Islet precursor cell (in vitro differentiated cells): ENCODE measurements at places on chromosomes 1 and 21.
A peak's percentile ranks its signal among the peaks of the same experiment; 100 is the strongest.

DNA sequence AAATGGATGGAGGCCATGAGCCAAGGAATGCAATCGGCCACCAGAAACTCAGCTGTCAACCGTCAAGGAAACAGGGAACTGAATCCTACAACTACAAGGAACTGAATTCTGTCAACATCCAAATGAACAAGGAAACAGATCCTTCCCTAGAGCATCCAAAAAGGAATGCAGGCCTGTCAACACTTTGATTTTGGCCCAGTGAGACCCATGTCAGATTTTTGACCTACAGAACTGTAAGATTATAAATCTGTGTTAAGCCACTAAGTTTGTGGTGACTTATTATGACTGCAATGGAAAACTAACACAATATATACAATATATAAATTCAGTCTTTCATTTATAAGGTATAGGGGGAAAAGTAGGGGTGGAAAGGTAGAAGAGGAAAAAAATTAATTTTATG lies 55.3 kb downstream of the SHCBP1L start:
- DNase-seq: no peak

GRCh38 chr1:46607345-46608130 lies 3.5 kb upstream of the MKNK1 start:
- no peak for DNase-seq

GRCh38 chr1:178134061-178134460 lies 40.2 kb downstream of the RASAL2 start:
- DNase-seq: no peak

DNA sequence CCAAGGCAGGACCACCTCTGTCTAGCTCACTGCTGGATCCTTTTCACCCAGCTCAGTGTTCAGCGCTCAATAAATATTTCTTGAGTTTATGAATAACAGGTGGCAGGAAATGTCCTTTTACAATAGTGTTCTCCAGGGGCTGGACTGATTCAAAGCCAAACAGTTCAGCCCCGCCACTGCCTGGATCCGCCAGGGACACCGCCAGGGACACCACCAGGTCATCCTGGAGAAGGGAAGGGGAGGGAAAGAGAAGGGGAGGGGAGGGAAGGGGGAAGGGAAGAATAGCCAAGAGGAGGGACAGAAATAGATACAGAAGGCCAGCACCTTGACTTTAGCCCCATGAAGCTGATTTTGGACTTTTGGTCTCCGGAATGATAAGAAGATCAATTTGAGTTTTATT lies 255.6 kb downstream of the GRIK3 start:
- DNase-seq: no peak

GRCh38 chr1:91752324-91752723 lies 133.6 kb downstream of the TGFBR3 start:
- no peak for DNase-seq

GRCh38 chr1:62903982-62904855 lies 120.3 kb downstream of the ATG4C start:
- DNase-seq: no peak

GRCh38 chr1:3483801-3484444 lies 29.5 kb downstream of the ARHGEF16 start:
- peak; percentile 78 for DNase-seq

GRCh38 chr1:110615548-110616130 lies 9.5 kb upstream of the KCNA2 start:
- DNase-seq: peak; percentile 90

- no peak for DNase-seq
These were observed 35.5 kb upstream of the PARP1 start for GRCh38 chr1:226443439-226443838.

- no peak for DNase-seq
These were observed 33.9 kb downstream of the C1orf141 start for GRCh38 chr1:67100833-67101232.

DNA sequence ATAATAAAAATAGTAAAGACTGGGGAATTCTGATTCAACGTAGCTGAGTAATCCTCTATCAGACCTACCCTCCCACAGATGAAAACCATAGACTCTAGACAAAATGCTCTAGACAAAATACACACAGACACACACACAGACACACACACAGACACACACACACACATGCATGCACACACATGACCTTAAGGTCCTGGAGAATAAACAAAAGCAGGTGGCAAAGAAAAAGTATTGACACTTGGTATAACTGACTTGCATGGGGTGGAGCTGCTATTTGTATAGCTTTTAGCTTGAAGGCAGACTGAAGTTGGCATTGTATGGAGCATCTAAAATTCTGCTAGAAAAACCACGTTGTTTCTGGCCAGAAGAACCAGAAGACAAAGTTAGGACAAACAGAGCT lies 29.3 kb downstream of the C1orf141 start:
- no peak for DNase-seq

GRCh38 chr1:172949096-172949495 lies 101.6 kb downstream of the TNFSF18 start:
- no peak for DNase-seq

- peak; percentile 84 for DNase-seq
These were observed 151.5 kb downstream of the SMYD3 start for GRCh38 chr1:246355411-246356230.

DNA sequence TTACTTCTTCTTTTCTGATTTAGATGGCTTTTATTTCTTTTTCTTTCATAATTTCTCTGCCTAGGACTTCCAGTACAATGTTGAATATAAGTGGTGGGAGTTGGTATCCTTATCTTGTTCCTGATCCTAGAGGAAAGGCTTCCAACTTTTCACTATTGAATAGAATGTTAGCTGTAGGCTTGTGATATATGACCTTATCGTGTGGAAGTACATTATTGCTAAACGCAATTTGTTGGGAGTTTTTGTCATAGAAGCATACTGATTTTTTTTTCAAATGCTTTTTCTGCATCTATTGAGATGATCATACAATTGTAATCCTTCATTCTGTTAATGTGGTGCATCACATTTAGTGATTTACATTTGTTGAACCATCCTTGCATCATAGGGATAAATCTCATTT lies 79.5 kb downstream of the FASLG start:
- DNase-seq: no peak

- no peak for DNase-seq
These were observed 110.7 kb downstream of the ST6GALNAC3 start for GRCh38 chr1:76185207-76185606.

- no peak for DNase-seq
These were observed 11.9 kb downstream of the FASLG start for GRCh38 chr1:172670791-172671190.

- no peak for DNase-seq
These were observed 2.1 kb downstream of the VCAM1 start for GRCh38 chr1:100721526-100722207.

- no peak for DNase-seq
These were observed 1.7 kb downstream of the TIAM1 start for GRCh38 chr21:31342348-31342747.

GRCh38 chr1:14689996-14690615 lies 91.6 kb downstream of the KAZN start:
- DNase-seq: no peak

- no peak for DNase-seq
These were observed 102.8 kb downstream of the CASZ1 start for GRCh38 chr1:10693497-10694273.

DNA sequence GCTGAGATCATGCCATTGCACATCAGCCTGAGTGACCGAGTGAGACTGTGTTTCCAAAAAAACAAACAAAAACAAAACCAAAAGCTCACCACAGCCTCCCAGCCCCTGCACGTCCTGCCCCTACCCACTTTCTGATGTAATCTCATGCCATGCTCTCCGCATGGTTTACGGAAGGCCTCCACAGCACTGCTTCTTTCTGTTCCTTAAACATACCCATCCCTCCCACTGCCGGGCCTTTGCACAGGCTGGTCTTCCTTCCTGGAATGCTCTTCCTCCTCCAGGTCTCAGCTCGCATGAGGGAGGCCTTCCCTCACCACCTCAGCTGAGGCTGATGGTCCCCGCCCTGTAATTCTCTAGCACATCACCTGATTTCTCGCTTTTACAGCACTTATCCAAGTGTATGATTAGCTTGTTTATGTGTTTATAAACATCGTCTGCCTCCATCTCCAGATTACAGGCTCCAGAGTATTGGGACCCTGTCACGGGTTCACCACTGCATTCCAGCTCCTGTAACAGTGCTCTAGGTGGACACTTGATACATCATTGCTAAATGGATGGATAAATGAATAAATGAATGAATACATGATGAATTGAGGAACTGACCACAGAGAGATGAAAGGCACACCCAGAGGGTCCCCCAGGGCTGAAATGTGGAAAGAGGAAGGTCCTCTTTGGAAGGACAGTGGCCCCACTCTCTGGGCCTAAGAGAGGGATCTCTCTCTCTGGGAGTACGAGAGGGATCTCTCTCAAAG lies 22.1 kb downstream of the TCEA3 start:
- no peak for DNase-seq

DNA sequence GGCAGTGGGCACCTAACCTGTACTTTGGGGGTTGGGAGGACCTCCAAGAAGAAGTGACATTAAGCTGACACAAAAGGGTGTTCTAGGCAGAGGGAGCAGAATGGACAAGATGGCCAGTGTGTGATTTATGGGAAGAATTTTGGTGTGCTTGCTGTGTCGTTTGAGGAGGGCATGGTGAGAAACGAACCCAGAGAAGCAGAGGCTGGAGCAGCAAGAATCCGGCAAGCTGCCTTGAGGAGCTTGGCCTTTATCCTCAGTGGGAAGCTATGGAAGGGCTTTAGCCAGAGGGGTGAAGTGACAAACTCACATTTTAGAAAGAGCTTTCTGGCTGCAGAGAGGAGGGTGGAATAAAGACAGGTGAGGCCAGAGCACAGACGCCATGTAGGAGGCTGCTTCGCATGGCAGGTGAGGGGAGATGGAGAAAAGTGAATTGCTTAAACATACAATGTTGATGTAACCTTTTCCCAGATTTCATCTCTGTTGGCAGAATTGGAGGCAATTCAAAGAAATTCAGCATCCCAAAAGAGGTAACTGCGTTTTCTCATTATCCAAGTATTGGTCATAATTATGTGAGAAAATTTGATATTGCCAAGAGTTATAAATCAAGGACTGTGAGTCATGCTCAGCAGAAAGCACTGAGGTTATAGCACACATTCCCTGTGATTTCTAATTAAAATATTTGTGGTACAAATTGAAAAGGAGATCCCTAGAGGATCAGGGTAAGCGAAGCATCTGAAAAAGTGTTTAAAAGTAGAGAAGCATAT lies 26.5 kb downstream of the TRIM45 start:
- DNase-seq: no peak

DNA sequence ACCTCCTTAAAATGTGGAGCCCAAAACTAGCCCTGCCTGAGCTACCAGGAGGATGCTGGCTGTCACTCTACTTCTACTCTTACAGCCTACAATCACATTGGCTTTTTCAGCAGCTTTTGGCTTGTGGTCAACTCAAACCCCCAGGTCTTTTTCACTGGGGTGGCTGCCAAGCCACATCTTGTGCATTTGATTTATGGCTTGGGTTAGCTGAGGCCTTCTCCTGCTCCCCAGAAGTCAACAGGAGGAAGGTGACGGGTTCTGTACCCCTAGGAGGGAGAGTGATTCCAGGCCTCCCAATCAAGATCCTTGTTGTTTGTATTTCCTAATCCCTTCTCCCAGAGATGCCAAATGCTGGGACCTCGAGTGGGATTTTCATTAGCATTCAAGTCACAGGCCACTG lies 124.3 kb downstream of the LACTBL1 start:
- no peak for DNase-seq

DNA sequence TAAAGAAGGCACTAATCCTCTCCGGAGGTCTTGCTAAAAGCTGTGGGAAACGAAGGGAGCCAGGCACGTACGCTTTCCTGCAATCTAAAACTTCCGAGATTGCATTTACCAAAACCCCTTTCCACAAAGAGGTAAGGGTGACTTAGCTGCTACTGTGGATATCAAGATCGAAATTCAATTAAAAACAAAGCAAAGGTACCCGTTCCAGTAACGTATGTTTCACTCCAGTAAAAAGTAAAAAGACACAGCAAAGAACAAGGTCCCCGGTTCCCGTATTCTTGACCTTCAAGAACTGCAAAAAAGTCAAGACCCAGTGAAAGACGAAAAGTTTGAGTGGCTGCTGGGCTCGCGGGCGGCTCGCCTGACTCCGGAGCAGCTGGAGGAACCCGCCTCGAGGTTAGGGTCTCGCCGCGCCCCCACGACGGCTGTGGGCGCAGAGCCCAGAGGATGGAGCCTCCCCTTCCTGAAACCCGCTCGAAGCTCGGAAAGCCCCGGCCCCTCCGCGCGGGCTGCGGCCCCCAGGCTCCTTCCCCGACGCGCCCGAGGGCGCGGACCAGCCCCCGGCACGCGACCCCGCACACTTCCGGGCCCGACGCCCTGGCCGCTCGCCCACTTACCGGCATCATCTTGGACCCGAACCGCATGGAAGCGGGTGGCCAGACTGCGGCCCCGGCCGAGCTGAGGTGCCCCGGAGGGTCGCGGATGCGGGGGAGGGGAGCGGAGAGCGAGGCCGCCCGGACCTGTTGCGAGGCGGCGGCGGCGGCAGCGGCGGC lies 524 bp downstream of the TP53BP2 start:
- DNase-seq: peak; percentile 72

DNA sequence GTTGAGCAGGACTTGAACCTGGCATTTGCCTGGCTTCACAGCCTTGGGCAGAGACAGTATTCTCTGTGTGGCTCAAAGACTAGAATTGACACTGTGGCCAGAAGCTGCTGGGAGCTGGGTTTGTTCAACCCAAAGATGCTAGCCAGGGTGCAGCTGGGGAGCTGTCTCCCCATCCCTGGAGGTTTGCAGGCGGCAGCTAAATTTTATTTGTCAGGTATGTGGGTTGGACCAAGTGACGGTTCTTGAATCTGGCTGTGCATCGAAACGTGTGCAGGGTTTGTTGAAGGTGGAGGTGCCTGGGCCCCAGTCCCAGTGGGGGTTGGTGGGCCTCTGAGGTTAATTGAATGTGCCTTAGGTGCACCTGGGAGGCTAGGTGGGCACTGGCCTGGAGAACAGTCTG lies 11.8 kb downstream of the WNT4 start:
- DNase-seq: no peak

DNA sequence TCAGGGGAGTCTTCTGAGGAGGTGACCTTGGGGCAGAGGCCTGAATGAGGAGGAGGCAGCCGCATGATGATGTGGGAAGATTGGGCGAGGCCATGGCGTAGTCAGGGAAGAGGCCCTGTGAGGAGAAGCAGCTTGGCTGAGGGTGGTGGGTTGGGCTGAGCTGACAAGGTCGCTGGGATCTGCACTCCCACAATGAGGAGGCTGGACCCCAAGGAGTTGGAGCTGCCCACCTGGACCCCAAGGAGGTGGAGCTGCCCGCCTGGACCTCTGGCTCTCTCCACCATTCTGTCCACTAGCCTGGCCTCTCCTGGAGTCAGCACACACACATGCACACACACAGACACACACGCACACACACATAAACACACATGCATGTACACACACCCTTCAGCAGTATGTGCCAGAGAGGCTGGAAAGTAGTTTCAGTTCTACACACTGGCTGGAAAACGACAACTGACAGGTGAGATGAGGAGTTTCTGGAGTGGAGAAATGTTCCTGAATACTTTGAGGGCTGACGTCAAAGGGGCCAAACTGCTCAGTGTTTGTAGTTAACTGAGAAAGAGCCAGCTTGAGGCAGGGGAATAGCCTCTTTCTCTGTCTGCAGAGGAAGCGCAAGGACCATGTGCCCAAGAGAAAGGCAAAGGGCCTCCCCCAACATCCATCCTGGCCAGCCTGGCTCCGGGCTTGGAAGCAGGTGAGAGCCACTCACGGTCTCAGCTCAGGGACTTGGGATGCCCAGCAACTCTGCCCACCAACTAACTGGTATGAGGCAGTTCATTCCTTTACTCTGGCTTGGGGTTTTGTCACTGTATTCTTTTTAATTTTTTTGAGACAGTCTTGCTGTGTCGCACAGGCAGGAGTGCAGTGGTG lies 7.1 kb downstream of the SMPDL3B start:
- no peak for DNase-seq
